ENCODE measurements at places on chromosomes 4 and X. TPM values are rescaled to one million over a fixed set of nuclear protein-coding genes. Genes with fewer than 3 reads are reported as not detected.
A peak's percentile ranks its signal among the peaks of the same experiment; 100 is the strongest.

CRMP1 gene
- 117 TPM for total RNA-seq

AMBN gene
- not detected for total RNA-seq

CFAP47 gene
- not detected for total RNA-seq

ABCE1 gene
- total RNA-seq: 125 TPM

DNA sequence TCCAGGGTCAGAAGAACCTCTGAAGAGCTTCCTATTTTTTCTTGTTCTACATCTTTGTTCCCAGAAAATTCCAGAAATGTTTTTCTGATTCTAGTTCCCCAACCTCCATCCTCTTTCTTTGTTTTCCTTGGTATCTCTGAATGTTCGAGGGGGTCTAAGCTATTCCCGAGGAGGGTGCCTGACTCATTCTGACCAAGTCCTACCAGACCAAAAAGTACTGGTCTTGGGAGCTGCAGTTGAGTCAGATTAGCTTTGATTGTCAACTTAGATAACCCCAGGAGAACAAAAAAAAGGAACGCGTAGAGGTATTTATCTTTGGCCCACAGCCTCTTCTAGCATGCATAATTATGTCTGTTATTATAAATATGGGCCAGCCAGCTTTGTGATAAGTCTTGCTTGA is 12.1 kb upstream of the TENM3 start:
- no peak for DNase-seq
- H3K27ac ChIP-seq: no peak overlapping the region
- no peak overlapping the region for H3K4me3 ChIP-seq
- no peaks in the 10 kb centered on the region for H3K36me3 ChIP-seq

DNA sequence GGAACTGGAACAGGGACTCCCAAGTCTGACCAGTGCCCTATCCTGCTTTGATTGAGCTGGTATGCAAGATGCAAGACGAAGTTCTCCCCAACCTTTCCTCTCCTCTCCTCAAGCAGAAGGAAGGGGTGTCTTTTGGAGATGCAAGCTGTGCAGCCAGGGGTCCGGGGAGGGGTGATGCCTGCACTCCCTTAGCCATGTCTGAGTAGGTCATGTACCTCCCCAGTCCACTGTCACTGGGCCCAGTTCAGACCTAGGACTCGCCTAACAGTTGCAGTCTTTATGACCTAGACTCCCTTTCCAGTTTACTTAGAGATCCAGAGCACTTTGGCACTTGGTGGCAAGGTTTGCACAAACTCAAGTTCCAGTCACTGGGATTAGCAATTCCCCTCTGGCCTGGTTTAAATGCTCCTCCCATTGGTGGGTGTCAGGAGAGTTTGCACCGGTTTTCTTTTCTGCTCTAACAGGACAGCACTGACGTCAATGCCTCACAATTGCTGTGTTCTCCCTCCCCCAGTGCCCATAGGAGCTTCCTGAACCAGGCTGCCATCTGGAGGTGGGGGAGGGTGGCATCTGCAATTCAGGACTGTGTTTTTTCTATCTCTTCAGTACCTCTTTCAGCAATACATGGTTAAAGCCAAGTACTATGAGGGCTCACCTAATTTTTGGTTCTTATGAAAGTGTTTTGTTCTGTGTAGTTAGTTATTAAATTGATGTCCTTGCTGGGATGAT is 782.2 kb downstream of the ARAP2 start:
- no peak overlapping the region for H3K4me3 ChIP-seq
- no peaks in the 10 kb centered on the region for H3K27me3 ChIP-seq
- no peaks in the 10 kb centered on the region for H3K36me3 ChIP-seq
- H3K4me1 ChIP-seq: no peaks in the 10 kb centered on the region

- no peak overlapping the region for H3K4me3 ChIP-seq
- H3K27me3 ChIP-seq: no peaks in the 10 kb centered on the region
- H3K36me3 ChIP-seq: no peaks in the 10 kb centered on the region
- H3K27ac ChIP-seq: no peak overlapping the region
- DNase-seq: peak; percentile 47
- H3K4me1 ChIP-seq: no peaks in the 10 kb centered on the region
These were observed 103.3 kb downstream of the MGST2 start for GRCh38 chr4:139768896-139769295.

GRCh38 chr4:21884615-21885014 is 64.0 kb downstream of the KCNIP4 start:
- H3K27ac ChIP-seq: no peak overlapping the region
- H3K4me1 ChIP-seq: no peaks in the 10 kb centered on the region
- no peak overlapping the region for H3K4me3 ChIP-seq
- no peaks in the 10 kb centered on the region for H3K36me3 ChIP-seq

GRCh38 chr4:7285244-7286094 is 93.1 kb downstream of the SORCS2 start:
- H3K36me3 ChIP-seq: no peaks in the 10 kb centered on the region
- H3K27me3 ChIP-seq: no peaks in the 10 kb centered on the region

- H3K27me3 ChIP-seq: no peaks in the 10 kb centered on the region
- no peak for DNase-seq
- no peaks in the 10 kb centered on the region for H3K36me3 ChIP-seq
- H3K27ac ChIP-seq: no peak overlapping the region
- H3K4me1 ChIP-seq: no peaks in the 10 kb centered on the region
- H3K4me3 ChIP-seq: no peak overlapping the region
These were observed 16.0 kb downstream of the GSPT2 start for GRCh38 chrX:51759055-51759839.

- DNase-seq: no peak
- H3K27ac ChIP-seq: peak overlapping the region; percentile 67
- no peaks in the 10 kb centered on the region for H3K27me3 ChIP-seq
- H3K4me3 ChIP-seq: peak overlapping the region; percentile 75
- H3K36me3 ChIP-seq: no peaks in the 10 kb centered on the region
- H3K4me1 ChIP-seq: peaks cover 8% of the 10 kb centered on the region
These were observed 29.1 kb downstream of the ARHGEF9 start for GRCh38 chrX:63755892-63756291.

GRCh38 chr4:175407926-175408325 is 404.1 kb downstream of the GPM6A start:
- H3K4me3 ChIP-seq: no peak overlapping the region
- no peaks in the 10 kb centered on the region for H3K4me1 ChIP-seq
- H3K36me3 ChIP-seq: no peaks in the 10 kb centered on the region
- H3K27me3 ChIP-seq: no peaks in the 10 kb centered on the region
- DNase-seq: no peak
- no peak overlapping the region for H3K27ac ChIP-seq
